Activated CD8-positive, alpha-beta memory T cell treated with anti-CD3 and anti-CD28 coated beads, Interleukin-2, amount 10 ng/mL, durations not matched to agents 7 days and 5 days (primary cell): ENCODE measurements at places on chromosomes 13 and 19. TPM values are rescaled to one million over a fixed set of nuclear protein-coding genes. Genes with fewer than 3 reads are reported as not detected.

The PLA2G4C gene
- total RNA-seq: 0.82 TPM

- DNase-seq: peak; percentile 50
Measured at GRCh38 chr13:48000559-48001113, 437 bp downstream of the SUCLA2 start.

The CSNK1A1L gene
- total RNA-seq: not detected

The KCNRG gene
- not detected for total RNA-seq

DNA sequence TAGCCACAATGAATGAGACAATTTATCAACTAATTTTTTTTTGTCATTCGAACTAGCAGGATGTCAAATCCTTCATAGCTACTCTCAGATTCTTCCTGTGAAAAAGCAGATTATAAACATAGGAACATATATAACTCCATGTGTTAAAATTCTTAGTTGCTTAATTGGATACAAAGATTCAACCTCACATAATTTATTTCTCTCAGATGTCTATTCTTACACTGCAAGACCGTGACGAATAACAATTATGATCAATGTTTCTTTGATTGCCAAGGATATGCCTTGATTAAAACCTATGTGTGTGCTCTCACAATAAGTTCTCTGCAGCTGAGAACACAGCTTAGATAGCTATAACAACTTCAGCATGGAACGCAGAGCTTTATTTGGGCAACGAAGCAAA, 872.7 kb downstream of the PCDH9 start:
- no peak for DNase-seq

The GJB6 gene
- total RNA-seq: 11.0 TPM

DNA sequence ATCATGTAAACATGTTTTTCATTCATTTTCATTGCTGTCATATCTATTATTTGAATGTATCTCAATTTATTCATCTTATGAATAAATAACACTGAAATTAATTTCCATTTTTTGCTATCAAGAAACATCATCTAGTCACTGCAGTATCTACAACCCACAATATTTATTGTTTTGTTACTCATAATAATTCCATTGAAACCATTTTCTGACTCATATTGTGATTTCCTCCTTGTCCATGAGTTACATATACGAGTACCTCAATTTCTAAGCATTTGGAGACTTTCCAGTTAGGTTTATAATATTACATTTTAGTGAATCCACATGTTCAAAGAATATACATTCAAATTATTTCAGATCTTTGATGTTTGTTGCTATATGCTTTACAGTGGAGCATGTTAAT, 1524.0 kb downstream of the SLITRK1 start:
- DNase-seq: no peak
